ENCODE measurements at places on chromosomes 6 and 20.

DNA sequence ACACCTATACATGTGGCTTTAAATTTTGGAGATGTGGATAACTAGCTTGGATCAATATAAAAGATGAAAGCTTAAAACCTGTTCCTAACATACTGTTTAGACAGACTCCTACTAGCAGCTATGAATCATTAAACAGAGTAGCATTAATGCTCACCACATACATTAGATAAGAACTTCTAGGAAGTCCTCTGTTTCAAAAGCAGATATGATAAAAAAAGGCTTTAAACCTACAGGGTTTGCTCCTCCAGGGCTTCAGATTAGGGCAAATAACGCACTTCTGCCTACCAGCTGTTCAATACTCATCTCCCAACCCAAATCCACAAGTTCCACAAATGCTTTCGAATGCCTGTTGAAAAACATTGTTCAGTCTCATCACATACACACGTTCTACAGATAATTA lies 1.5 kb downstream of the REPS1 start:
- DNase-seq = no peak

DNA sequence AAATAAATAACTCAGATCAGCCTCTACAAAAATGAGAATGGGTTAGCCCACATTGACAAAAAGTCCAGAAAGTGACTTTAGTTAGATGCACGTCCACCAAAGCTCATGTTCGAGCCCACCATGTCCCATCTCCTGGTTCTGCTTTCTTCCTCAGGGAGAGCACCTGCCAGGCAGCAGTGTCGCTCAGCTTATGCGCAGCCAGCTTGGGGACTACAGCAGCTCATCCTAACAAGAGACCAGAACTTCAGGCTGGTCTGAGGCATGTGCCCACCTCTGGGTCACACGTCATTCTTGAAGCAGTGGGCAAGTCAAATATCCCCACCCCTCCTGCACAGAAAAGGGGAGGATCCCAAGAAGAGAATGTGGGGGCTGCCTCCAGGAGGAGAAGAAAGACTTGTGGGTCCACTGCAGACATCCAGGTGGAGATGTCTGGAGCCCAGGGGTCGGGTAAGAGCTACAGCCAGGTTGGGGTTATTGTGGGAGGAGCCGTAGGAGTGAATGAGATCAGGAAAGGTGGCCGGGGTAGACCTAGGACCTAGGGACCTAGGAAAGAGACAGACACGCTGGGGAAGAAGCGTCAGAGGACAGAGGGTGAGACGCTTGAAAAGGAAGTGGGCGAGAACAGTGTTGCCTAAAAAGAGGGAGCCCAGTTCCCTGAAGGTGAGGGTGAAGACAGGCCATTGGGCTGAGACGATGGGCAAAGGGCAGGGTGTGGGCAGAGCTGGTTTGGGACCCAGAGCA lies 52.5 kb downstream of the SSR1 start:
- no peak for DNase-seq

GRCh38 chr20:9166153-9166780 lies 97.4 kb downstream of the PLCB4 start:
- DNase-seq = no peak

DNA sequence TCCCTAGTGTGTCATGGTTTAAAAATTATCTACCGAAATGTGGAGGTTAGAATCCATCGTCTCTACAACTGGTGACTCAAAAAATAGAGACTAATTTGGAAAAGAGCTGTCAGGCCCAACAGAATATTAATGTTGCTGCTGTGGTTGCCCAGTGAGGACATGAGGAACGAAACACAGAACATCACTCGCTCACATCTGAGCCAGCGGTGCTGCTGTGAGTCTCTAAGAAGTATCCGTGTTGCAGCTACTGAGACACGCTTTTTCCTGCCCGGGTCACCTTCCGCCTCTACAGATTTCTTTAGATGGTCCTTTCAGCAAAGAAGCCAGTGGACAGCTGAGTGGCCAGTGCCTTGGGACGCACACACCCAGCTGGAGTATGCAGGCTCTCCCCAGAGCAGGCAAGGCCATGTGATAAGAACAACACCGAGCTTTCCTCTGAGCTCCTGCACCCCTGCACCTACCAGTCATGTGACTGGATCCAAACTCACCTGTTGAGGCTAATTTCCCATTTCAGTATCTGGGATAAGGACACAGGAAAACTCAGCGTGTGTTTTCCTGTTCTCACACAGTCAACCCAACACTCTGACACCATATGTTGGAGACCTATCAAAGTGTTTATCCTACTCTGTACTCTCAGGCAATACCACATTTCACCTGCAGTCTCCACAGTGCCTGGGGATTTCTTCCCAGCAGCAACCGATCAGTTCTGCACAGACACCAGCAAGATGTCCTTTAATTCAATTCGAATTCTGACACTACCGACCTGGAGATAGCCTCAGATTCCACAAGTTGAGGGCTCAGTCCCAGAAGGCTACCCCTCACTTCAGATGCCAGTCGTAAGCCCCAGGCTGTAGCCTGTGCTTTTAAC lies 119.0 kb upstream of the RPS6KA2 start:
- DNase-seq = peak; percentile 62

- DNase-seq = no peak
Observed at GRCh38 chr6:168232989-168233874, 86.3 kb downstream of the DACT2 start.

DNA sequence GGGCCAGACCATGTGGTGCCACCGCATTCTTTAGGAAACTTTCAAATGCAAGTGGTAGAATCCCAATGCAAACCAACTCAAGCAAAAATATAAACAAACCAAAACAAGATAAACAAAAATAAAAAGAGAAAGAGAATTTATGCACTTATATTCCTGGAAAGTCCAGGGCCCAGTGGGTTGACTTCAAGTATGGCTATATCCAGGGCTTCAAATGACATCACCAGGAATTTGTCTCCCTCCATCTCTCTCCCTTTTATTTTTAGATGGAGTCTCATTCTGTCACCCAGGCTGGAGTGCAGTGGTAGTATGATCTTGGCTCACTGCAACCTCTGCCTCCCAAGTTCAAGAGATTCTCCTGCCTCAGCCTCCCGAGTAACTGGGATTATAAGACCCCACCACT lies 56.1 kb upstream of the PNRC1 start:
- no peak for DNase-seq

DNA sequence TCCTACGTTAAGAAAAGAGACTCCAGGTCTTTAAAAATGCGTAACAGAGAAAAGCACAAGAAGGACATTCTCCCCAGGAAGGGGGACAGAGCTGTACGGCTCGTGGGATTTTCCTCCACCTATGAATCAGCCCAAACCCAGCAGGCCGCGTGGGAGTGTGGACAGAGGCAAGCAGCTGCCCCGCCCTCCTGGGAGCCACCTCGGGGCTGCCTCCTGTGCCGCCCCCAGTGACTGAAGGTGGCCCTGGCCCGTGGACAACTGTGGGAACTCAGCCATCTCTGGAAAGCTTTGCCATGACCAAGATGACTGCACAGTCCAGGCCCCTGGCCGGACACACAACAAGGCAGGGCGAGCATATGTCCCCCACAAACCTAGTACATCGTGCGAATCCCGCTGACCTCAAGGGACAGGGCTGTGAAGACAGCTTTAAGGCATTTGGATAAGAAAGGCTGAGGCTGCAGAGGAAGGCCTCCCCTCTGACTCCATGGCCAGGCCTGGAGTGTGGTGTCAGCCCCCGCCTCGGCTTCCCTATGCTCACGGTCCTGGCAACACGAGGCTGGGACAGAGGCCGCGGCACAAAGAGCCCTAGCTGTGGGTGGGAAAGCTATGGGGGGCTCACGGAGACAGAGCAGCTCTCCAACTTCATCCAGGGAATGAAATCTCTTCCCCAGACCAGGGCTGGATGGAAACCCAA lies 26.9 kb downstream of the PXDC1 start:
- no peak for DNase-seq

GRCh38 chr20:21387528-21387927 lies 9.8 kb downstream of the NKX2-4 start:
- no peak for DNase-seq

DNA sequence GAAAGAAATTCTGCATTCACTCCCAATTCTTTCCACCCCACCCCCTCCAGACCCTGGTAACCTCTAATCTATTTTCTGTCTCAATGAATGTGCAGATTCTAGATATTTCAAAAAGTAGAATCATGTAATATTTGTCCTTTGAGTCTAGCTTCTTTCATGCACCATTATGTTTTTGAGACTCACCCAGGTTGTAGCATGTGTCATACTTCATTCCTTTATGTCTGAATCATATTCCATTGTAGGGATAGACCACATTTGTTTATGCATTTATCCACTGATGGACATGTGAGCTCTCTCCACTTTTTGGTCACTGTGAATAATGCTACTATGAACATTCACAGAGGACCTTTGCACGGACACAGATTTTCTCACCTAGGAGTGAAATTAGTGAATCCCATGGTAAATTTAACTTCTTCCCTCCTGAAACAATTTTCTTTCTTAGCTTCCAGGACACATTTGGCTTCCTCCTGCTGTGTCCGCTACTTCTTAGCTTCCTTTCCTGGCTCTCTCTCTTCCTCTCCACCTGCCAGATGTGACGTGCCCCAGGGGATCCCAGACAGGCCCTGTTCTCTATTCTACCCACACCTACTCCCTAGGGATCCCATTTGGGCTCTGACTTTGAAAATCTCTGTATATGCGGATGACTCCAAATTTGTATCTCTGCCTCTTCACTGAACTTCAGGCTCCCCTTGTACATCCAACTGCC lies 24.1 kb upstream of the ARFGEF2 start:
- peak; percentile 89 for DNase-seq

DNA sequence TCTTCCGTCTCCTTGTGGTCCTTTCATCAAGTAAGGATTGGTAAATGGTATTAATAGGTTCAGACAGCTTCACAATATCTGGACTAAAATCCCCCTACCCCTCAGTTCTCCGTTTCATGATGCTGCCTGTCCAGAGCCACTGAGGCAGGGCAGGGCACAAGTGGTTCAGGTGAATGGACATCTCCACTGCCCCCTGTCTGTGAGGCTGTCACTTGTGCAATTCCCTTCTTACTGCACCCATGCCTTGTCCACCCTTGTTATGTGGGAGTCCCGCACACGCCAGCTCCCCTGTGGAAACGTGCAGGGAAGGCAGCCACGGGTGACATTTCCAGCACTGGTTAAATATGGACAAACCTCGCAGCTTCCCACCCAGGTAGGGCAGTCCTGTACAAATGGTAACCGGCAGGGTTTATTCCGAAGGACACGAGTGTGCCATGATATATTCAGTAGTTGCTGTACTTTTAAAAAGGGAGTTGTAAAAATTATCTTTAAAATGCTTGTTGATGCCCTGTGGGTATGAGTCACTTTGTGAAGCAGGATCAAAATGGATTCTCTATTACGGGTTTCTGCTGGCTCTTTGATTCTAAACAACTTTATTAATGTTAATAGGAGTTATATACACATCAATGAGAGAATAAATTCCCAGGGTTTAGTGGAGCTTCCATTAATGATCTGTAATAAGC lies 73.5 kb downstream of the FYN start:
- DNase-seq = no peak

DNA sequence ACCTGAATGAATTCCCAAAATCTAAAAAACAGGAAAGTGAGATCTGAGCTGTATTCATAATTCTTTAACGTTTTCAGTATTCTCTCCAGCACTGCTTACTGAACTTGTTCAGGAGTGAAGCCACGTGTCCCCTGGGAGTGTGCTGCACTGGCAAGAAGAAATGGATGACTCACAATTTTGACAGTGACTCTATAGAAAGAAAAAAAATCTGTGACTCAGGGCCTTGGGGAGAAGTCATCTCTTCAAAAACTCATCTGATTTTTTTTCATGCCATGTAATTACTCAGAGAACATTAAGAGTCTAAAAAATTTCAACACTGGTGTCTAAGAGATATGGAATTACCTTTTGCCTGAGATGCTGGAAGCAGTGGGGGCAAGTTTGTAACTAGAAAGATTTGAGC lies 39.7 kb downstream of the ANKEF1 start:
- peak; percentile 93 for DNase-seq

GRCh38 chr6:52330470-52330869 lies 31.5 kb upstream of the PAQR8 start:
- DNase-seq = peak; percentile 43

- DNase-seq = no peak
Observed at GRCh38 chr6:122798099-122798641, 9.1 kb downstream of the SMPDL3A start.

DNA sequence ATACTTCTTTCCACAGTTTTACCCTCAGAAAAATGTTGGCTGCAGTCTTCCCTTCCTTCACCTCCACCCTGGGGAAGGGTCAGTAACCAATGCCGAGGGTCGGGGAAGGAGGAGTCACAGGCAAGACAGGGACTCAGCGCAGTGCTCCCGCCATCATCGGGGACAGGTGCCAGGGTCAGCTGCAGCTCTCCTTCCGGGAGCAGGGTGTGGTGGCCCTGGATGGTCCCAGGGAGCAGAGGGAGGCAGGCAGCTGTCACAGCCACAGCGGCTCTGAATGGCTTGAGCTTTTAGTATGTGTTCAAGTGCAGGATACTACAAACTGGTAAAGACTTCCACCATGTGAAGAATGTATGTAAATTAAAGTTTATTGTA lies 26.0 kb upstream of the PI16 start:
- no peak for DNase-seq

GRCh38 chr6:149468179-149468578 lies 16.6 kb downstream of the ZC3H12D start:
- DNase-seq = peak; percentile 93

DNA sequence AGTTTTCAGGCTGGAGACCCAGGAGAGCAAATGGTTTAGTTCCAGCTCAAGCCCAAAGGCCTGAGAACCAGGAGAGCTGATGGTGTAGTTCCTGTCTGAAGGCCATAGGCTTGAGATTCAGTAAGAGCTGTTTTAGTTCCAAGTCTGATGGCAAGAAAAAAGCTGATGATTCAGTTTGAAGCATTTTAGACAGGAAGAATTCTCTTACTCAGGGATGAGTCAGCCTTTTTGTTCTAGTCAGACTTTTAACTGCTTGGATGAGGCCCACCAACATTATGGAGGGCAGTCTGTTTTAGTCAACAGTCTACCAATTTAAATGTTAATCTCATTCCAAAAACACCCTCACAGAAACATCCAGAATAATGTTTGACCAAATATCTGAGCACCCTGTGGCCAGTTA lies 2.5 kb downstream of the ZSCAN26 start:
- no peak for DNase-seq

DNA sequence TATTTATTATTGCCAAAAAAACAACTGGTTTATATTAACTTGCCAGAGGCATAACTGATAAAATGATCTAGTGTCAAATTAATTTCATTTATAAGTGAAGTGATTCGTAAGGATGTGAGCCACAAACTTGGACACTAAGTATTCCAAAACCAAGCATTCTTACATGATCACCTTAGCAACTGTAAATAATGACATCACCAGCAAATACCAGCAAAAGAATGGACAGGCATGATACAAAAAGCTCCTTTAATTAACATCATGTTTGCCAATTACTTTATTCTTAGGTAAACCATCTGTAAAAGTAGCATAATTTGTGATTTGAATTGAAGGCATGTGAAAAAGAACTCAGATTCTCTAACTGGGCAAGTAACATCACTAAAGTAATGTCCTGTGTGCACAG lies 17.2 kb upstream of the FNDC1 start:
- DNase-seq = no peak

DNA sequence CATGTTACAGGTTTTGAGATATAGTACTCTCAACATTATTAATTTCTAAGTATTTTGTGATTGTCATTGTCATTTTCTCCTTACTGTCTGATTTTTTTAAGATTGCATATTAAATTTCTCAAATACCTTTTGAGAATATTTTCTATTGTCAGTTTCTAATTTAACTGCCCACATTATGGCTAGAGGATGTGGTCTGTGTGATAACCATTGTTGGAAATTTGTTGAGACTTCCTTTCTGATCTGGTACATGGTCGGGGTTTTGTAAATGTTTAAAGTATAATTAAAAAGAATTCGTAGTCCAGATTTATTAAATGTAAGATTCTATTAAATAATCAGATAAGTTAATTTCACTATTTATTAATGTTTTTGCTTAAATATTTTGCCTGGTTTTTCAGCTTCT lies 60.1 kb downstream of the SLX4IP start:
- no peak for DNase-seq
